Activated naive CD8-positive, alpha-beta T cell treated with anti-CD3 and anti-CD28 coated beads, Interleukin-2, amount 10 ng/mL, durations not matched to agents 7 days and 5 days (primary cell): ENCODE measurements at places on chromosomes 1 and 21. TPM values are rescaled to one million over a fixed set of nuclear protein-coding genes. Genes with fewer than 3 reads are reported as not detected.
A peak's percentile ranks its signal among the peaks of the same experiment; 100 is the strongest.

CHIA gene
- total RNA-seq, result not detected

COL16A1 gene
- total RNA-seq, result 0.14 TPM

PDZK1 gene
- total RNA-seq, result 0.51 TPM

FMOD gene
- total RNA-seq, result not detected

MROH7 gene
- not detected for total RNA-seq

CFHR3 gene
- not detected for total RNA-seq

C8B gene
- total RNA-seq, result not detected

SLC25A33 gene
- total RNA-seq, result 3.3 TPM

TEKT2 gene
- not detected for total RNA-seq

LCE3E gene
- not detected for total RNA-seq

CD1B gene
- not detected for total RNA-seq

GJC2 gene
- 7.7 TPM for total RNA-seq

ANKRD35 gene
- 0.69 TPM for total RNA-seq

RGS1 gene
- 10.1 TPM for total RNA-seq

TDRD10 gene
- total RNA-seq, result not detected

RPE65 gene
- total RNA-seq, result not detected

TIAM1 gene
- total RNA-seq, result 21.8 TPM

GRCh38 chr1:7956218-7957032, 5.1 kb upstream of the PARK7 start:
- no peaks in the 10 kb centered on the region for H3K36me3 ChIP-seq
- H3K4me3 ChIP-seq, result no peak overlapping the region
- no peak for DNase-seq
- H3K27ac ChIP-seq, result peak overlapping the region; percentile 62

- peaks cover 3% of the 10 kb centered on the region for H3K4me1 ChIP-seq
- no peak overlapping the region for H3K27ac ChIP-seq
- H3K36me3 ChIP-seq, result peaks cover 8% of the 10 kb centered on the region
- no peak overlapping the region for H3K4me3 ChIP-seq
- no peaks in the 10 kb centered on the region for H3K27me3 ChIP-seq
Measured at GRCh38 chr1:110056285-110056683, 14.2 kb downstream of the ALX3 start.

- peaks cover 12% of the 10 kb centered on the region for H3K36me3 ChIP-seq
- H3K4me1 ChIP-seq, result peaks cover 57% of the 10 kb centered on the region
- peak overlapping the region; percentile 65 for H3K4me3 ChIP-seq
- no peaks in the 10 kb centered on the region for H3K27me3 ChIP-seq
- DNase-seq, result no peak
- H3K27ac ChIP-seq, result no peak overlapping the region
Measured at GRCh38 chr1:2237773-2238172, 9.7 kb downstream of the SKI start.

GRCh38 chr21:29546071-29546470, 247.3 kb downstream of the BACH1 start:
- no peaks in the 10 kb centered on the region for H3K27me3 ChIP-seq
- no peak overlapping the region for H3K4me3 ChIP-seq
- no peak overlapping the region for H3K27ac ChIP-seq
- no peaks in the 10 kb centered on the region for H3K4me1 ChIP-seq
- no peaks in the 10 kb centered on the region for H3K36me3 ChIP-seq

DNA sequence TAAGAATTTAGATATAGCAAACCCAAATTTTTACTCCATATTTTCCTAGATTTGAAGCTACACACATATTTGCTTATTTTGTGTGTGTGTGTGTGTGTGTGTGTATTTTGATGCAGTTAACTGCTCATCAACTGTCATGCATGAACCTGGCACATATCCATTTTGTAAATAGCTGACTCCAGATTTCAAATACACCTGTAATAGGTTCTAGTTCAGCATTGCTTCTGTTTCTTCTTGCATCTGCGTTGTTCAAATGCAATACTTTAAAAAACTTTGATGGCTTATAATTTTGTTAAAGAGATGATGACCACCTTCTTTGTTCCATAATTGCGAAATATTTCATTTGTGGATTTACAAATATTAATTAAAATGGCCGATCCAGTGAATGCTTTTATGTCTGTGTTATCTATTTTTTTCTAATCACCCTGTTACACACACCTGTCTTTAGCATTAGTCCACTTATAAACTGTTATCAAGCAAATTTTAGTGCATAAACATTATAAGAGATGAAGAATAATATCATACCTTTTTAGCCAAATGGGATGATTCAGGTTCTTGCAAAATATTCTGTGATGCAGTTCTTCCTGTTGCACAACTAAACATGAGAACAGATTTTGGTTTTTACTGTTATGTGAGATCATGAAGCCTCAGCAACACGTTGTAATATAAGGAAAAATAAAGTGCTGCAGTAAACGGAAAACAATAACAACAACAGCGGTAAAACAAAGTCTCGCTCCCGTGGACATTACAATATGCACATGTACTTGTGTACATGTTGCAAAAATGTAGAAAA, 12.7 kb upstream of the S100A11 start:
- no peaks in the 10 kb centered on the region for H3K36me3 ChIP-seq
- H3K4me3 ChIP-seq, result no peak overlapping the region
- H3K4me1 ChIP-seq, result peaks cover 23% of the 10 kb centered on the region

- H3K4me3 ChIP-seq, result no peak overlapping the region
- no peaks in the 10 kb centered on the region for H3K27me3 ChIP-seq
- no peaks in the 10 kb centered on the region for H3K4me1 ChIP-seq
- no peak overlapping the region for H3K27ac ChIP-seq
Measured at GRCh38 chr1:97090725-97091124, 369.1 kb downstream of the PTBP2 start.

DNA sequence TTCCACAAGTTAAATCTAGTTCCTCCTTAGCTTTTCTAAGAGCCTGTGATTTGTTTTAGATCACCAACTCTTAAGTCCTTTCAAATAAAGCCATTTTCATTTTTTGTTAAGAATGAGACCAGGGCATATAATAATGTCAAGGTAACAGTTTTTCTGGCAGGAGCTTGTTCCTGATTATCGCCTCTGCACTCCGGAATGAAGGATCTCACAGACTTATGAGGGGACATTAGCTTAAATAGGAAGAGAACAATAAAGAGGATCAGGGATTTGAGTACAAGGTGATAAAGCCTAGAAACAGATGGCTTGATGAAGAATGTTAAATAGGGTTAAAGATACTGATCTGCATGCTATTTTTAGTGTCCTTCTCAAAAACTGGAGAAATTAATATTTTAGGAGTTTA, 13.6 kb upstream of the OTUD7B start:
- H3K27me3 ChIP-seq, result peaks cover 13% of the 10 kb centered on the region
- H3K4me3 ChIP-seq, result no peak overlapping the region

DNA sequence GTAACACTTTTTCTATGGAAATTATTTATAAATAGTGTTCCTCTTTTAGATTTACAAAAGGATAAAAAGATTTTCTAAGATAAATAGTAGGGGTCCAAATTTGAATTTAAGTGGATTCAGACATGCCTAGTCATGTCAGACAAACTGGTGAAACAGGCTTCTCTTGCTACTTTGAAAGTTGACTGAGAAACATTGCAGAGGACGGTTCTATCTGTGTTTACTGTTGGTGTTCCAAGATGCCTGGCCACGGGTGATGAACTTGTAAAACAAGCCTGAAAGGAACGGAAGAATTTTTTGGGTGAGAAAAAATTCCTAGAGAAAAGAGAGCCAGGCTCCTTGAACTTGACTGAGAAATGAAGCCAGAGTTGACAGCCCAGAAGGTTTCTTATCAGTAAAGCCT, 2.2 kb downstream of the KRTAP19-1 start:
- H3K4me3 ChIP-seq, result no peak overlapping the region
- no peak overlapping the region for H3K27ac ChIP-seq
- no peaks in the 10 kb centered on the region for H3K27me3 ChIP-seq
- H3K36me3 ChIP-seq, result no peaks in the 10 kb centered on the region
- H3K4me1 ChIP-seq, result no peaks in the 10 kb centered on the region

GRCh38 chr1:91742848-91743292, 143.1 kb downstream of the TGFBR3 start:
- peaks cover 7% of the 10 kb centered on the region for H3K27me3 ChIP-seq
- no peak overlapping the region for H3K4me3 ChIP-seq
- H3K27ac ChIP-seq, result no peak overlapping the region
- H3K36me3 ChIP-seq, result peaks cover 4% of the 10 kb centered on the region
- no peaks in the 10 kb centered on the region for H3K4me1 ChIP-seq
- no peak for DNase-seq

DNA sequence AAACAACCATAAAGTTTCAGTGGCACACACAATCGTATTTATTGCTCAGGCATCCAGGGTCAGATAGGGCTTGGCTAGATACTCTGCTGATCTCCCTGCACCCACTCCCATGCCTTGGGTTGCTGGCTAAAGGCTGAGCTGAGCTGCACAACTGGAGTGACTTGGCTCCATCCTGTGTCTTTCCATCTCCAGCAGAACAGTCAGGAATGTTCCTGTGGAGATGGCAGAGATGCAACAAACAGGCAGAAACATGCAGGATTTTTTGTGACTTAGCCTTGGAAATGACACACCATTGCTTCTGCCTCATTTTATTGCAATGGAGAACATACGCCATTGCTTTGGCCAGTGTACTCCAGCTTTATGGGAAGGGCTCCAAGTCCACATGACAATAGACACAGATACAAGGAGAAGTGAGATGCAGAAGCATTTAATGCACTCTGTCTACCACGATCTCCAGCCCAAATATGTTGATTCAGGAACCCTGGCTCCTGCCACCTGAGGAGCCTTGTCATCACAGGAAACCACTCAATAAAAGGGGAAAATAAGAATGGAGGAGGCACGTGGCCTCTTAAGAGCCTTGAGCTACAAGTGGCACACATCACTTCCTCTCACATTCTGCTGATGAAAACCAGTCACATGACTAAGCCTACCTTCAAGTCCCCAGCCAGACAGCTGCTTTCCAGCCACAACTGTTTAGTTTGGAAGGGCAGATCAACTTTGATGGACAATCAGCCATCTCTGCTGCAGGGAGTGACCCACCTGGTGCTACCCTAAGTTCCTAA, 10.1 kb upstream of the GUCA2B start:
- DNase-seq, result no peak
- no peaks in the 10 kb centered on the region for H3K36me3 ChIP-seq
- H3K27ac ChIP-seq, result no peak overlapping the region

GRCh38 chr21:41665766-41666595, 100.9 kb downstream of the RIPK4 start:
- no peak overlapping the region for H3K27ac ChIP-seq
- H3K27me3 ChIP-seq, result peaks cover 18% of the 10 kb centered on the region
- peaks cover 1% of the 10 kb centered on the region for H3K4me1 ChIP-seq
- no peak for DNase-seq
- H3K4me3 ChIP-seq, result no peak overlapping the region
- no peaks in the 10 kb centered on the region for H3K36me3 ChIP-seq

- no peaks in the 10 kb centered on the region for H3K36me3 ChIP-seq
- no peak overlapping the region for H3K4me3 ChIP-seq
- H3K27ac ChIP-seq, result no peak overlapping the region
- no peaks in the 10 kb centered on the region for H3K27me3 ChIP-seq
Measured at GRCh38 chr1:118298397-118298796, 113.4 kb upstream of the SPAG17 start.

- H3K27ac ChIP-seq, result no peak overlapping the region
- no peak for DNase-seq
- H3K4me3 ChIP-seq, result no peak overlapping the region
- H3K36me3 ChIP-seq, result peaks cover 12% of the 10 kb centered on the region
Measured at GRCh38 chr1:10302416-10302815, 92.0 kb downstream of the KIF1B start.

DNA sequence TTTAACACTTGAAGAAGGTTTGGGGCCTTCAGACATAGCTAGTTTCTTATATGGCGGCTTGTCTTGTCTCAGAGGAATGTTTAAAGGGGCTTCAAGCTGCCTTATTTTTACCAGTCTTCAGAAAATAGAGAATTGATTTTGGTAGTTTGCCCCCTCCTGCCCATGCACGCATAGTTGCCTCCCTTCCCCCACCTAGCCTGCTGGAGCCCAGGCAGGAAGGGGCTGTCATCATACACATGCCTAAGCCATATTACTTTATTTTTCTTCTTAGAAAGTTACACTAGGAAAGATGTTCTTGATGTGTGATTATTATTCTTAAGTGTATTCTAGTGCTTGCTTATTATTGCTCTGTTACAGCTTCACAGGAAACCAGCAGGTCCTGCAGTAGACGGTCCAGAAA, 18.3 kb downstream of the PBX1 start:
- H3K27me3 ChIP-seq, result no peaks in the 10 kb centered on the region
- DNase-seq, result no peak

DNA sequence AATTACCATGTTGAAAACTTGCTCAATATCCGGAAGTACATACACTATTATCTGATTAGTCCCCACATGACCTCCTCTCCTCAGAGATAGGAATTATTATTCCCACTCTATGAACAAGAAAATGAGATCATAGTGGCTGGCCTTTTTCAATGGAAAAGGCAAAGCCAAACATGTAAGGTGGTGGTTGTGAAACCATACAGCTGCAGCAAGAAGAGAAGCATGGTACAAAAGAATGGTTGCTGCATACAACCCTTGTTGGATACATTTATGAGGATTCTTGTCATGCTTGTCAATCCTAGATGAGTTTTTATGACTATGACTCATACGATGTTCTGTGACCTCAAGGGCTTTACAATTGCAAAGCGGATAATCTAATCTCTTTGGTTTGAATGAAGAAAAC, 514.7 kb downstream of the PLPP3 start:
- no peak overlapping the region for H3K4me3 ChIP-seq
- no peak for DNase-seq
- no peaks in the 10 kb centered on the region for H3K27me3 ChIP-seq

- H3K27me3 ChIP-seq, result peaks cover 5% of the 10 kb centered on the region
- no peaks in the 10 kb centered on the region for H3K4me1 ChIP-seq
- no peak overlapping the region for H3K4me3 ChIP-seq
- H3K27ac ChIP-seq, result no peak overlapping the region
- H3K36me3 ChIP-seq, result no peaks in the 10 kb centered on the region
Measured at GRCh38 chr1:99233446-99233845, 30.8 kb upstream of the PLPPR4 start.

DNA sequence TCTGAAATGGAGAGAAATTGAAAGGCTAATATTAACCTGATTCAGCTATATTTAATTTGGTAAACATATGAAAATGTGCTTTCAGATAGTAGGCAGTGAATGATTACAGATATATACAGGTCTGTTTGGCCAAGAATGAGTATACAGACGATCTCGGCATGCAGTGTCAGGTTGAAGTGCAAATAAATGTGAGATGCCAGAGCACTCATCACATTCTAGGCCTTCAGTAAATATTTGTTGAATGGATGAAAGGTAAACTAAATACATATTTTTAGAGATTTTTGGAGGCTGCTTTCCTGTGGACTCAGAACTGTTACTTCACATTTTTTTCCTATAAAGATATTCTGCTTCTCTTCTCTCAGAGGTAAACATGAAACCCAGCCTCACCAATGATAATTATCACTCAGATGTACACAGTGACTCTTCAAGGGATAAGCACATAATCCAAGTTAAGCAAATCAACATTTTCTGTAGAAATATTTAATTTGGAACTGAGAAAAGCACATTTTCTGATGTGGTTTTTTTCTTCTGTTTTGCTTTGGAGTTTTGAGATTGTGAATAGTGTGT, 702.9 kb downstream of the BRINP3 start:
- H3K27me3 ChIP-seq, result no peaks in the 10 kb centered on the region
- no peak for DNase-seq
- no peaks in the 10 kb centered on the region for H3K4me1 ChIP-seq
- H3K4me3 ChIP-seq, result no peak overlapping the region
- H3K36me3 ChIP-seq, result no peaks in the 10 kb centered on the region
